Activated CD4-positive, alpha-beta T cell treated with anti-CD3 and anti-CD28 coated beads for 36 hours (primary cell): ENCODE measurements at places on chromosomes 3 and 15.
A peak's percentile ranks its signal among the peaks of the same experiment; 100 is the strongest.

DNA sequence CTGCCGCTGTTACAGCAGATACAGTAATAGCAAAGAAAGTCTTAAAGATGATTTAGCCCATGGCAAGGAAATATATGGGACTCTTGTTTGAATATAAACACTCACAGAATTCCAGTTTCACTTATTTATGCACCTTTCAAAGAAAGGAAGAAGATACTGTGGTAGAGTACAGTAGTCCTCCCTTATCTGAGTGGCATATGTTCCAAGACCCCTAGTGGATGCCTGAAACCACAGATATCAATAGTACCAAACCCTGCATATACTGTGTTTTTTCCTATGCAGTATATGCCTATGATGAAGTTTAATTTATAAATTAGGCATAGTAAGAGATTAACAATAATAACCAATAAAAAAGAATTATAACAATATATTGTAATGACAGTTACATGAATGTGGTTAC lies 8.2 kb downstream of the MAP2K1 start:
- DNase-seq: no peak
- no peak overlapping the region for H3K4me3 ChIP-seq
- H3K4me1 ChIP-seq: peaks cover 69% of the 10 kb centered on the region
- H3K27ac ChIP-seq: no peak overlapping the region
- peaks cover 60% of the 10 kb centered on the region for H3K36me3 ChIP-seq

DNA sequence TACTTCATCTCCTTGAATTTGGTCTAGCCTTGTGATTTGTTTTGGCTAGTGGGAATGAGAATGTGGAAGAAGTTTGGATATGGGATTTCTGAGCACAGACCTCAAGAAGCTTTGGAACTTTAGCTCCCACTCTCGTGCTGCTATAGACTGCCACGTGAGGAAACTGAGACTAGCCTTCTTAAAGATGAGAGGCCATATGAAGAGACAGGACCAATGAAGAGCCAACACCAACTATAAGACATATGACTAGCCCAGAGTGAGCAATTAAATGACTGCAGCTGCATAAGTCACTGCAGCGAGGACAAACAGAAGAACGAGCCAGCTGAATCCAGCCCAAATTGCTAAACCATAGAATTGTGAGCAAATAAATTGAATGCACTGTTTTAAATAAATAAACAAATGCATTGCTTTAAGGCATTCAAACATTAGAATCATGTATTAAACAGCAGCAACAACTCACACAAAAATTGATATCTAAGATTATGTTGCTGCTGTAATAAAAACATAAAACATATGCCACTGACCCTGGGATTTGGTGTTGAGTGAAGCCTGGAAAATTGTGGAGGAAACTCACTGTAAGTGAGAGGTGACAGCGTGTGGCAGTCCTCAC lies 15.7 kb upstream of the CNTN4 start:
- H3K27ac ChIP-seq: no peak overlapping the region
- H3K4me3 ChIP-seq: no peak overlapping the region
- H3K36me3 ChIP-seq: peaks cover 2% of the 10 kb centered on the region
- no peak for DNase-seq

- H3K4me1 ChIP-seq: peaks cover 80% of the 10 kb centered on the region
- H3K27ac ChIP-seq: peak overlapping the region; percentile 72
- peaks cover 53% of the 10 kb centered on the region for H3K36me3 ChIP-seq
- H3K4me3 ChIP-seq: peak overlapping the region; percentile 92
These were observed 5.5 kb downstream of the CCR4 start for GRCh38 chr3:32956750-32957570.

GRCh38 chr3:88263417-88264100 lies 113.8 kb downstream of the C3orf38 start:
- no peaks in the 10 kb centered on the region for H3K4me1 ChIP-seq
- no peaks in the 10 kb centered on the region for H3K27me3 ChIP-seq
- H3K4me3 ChIP-seq: no peak overlapping the region
- DNase-seq: no peak

DNA sequence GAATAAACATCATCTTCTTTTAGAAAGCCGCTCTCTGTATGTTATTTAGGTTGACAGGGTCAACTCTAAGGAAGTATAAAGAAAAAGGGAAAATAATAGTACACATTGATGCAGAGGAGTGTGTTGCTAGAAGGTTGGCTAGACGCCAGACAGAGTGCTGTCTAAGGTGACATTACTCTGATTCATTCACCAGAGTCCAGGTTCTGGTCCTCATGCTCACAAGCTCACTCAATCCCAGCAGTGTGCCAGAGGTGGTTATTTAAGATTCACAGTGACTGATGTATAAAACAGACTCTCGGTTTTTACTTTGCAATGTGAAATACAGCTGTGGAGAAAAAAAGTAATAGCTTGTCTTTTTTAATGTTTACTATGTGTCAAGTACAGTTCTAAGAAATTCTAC lies 1.7 kb downstream of the CFAP44 start:
- H3K4me1 ChIP-seq: peaks cover 4% of the 10 kb centered on the region
- no peak overlapping the region for H3K4me3 ChIP-seq
- peaks cover 15% of the 10 kb centered on the region for H3K36me3 ChIP-seq
- no peak overlapping the region for H3K27ac ChIP-seq

DNA sequence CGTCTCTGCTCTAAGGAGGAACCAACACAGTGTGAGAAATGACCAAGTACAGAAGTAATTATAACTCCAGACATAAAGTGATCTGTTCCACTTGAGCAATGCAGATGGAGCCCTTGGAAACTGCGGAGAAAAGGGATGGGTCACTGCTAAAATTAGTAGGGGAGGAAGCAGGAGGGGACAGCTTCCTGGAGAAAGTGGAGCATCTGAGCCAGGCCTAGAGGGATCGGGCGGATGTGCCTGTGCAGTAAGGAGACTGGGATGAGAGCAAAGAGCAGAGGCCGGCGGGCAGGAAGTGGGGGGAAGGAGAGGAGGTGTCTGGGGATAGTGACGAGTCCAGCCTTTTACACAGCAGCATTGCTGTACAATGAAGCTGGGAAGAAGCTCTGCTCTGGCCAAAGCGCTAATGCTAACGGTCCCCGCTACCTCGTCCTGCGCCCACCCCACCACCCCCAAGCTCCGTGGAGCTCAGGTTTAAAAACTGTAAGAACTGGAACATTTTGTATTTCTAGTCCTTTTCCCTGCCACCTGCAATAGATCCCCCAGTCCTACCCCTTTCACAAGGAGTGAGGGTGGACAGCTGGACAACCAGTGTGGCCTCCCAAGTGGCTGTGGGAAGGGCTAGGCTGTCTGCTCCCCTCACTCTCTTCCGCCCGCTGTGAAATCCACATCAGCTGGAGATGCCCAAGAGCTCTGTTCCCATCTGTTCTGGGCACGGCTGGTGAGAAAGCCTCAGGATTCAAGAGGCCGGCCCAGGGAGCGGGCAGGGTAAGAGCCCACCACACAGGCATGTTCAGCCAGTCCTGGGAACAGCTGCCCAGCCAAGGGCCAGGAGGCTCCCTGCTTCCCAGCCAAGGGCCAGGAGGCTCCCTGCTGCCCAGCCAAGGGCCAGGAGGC lies 53.0 kb upstream of the HES1 start:
- no peak overlapping the region for H3K4me3 ChIP-seq
- H3K27me3 ChIP-seq: peaks cover 10% of the 10 kb centered on the region
- no peaks in the 10 kb centered on the region for H3K36me3 ChIP-seq
- no peak for DNase-seq

- no peak overlapping the region for H3K27ac ChIP-seq
- peaks cover 4% of the 10 kb centered on the region for H3K27me3 ChIP-seq
- peaks cover 2% of the 10 kb centered on the region for H3K4me1 ChIP-seq
- no peaks in the 10 kb centered on the region for H3K36me3 ChIP-seq
- peak; percentile 6 for DNase-seq
These were observed 417.8 kb upstream of the TPM1 start for GRCh38 chr15:62624547-62625378.

GRCh38 chr15:89141885-89142284 lies 53.6 kb downstream of the ABHD2 start:
- H3K27me3 ChIP-seq: no peaks in the 10 kb centered on the region
- H3K4me1 ChIP-seq: peaks cover 28% of the 10 kb centered on the region
- peaks cover 17% of the 10 kb centered on the region for H3K36me3 ChIP-seq
- H3K4me3 ChIP-seq: no peak overlapping the region

GRCh38 chr3:150462108-150462507 lies 54.0 kb downstream of the TSC22D2 start:
- H3K27me3 ChIP-seq: no peaks in the 10 kb centered on the region
- H3K4me1 ChIP-seq: no peaks in the 10 kb centered on the region
- no peak overlapping the region for H3K27ac ChIP-seq
- H3K4me3 ChIP-seq: no peak overlapping the region

- no peak overlapping the region for H3K27ac ChIP-seq
- no peak overlapping the region for H3K4me3 ChIP-seq
- no peaks in the 10 kb centered on the region for H3K27me3 ChIP-seq
These were observed 641.8 kb downstream of the FHIT start for GRCh38 chr3:60609446-60609845.

DNA sequence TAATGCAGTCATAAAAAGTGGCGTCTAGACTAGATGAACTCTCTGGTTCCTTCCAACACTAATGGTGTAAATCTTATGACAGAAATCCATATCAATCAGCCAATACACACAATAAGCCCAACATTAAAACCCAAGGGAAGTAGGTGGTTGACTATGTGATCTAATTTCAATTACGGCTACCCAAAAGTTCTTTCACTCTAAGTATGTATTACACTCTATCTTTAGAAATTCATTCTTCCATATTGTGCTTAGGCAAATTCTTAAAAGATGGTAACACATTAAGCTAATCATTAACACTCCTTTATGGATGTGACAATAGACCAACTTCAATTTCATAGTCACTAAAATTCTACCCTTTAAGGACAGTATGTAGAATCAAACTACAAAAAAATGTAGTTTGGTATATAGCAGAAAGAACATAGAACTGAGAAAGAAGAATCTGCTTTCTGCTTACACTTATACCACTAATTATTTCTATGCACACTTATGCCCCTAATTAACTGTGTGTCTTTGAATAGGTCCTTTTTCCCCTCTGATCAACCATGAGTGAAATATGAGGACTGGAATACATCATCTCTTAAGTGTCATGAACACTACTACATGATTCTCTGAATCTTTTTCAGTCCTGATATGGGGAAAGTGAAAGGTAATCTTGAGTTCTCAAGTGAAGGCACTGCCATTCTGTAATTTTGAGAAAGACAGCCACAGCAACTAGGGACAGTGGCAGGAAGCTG lies 557.6 kb downstream of the IGSF11 start:
- no peaks in the 10 kb centered on the region for H3K4me1 ChIP-seq
- no peaks in the 10 kb centered on the region for H3K27me3 ChIP-seq
- no peak overlapping the region for H3K4me3 ChIP-seq
- H3K36me3 ChIP-seq: no peaks in the 10 kb centered on the region

GRCh38 chr15:65888981-65889380 lies 19.7 kb downstream of the RAB11A start:
- H3K4me3 ChIP-seq: no peak overlapping the region
- no peaks in the 10 kb centered on the region for H3K27me3 ChIP-seq
- peaks cover 72% of the 10 kb centered on the region for H3K4me1 ChIP-seq
- H3K27ac ChIP-seq: peak overlapping the region; percentile 72
- DNase-seq: peak; percentile 50

GRCh38 chr3:160686955-160687535 lies 10.1 kb downstream of the ARL14 start:
- peaks cover 2% of the 10 kb centered on the region for H3K27me3 ChIP-seq
- H3K36me3 ChIP-seq: no peaks in the 10 kb centered on the region
- no peak overlapping the region for H3K27ac ChIP-seq
- no peaks in the 10 kb centered on the region for H3K4me1 ChIP-seq
- no peak overlapping the region for H3K4me3 ChIP-seq
- no peak for DNase-seq

DNA sequence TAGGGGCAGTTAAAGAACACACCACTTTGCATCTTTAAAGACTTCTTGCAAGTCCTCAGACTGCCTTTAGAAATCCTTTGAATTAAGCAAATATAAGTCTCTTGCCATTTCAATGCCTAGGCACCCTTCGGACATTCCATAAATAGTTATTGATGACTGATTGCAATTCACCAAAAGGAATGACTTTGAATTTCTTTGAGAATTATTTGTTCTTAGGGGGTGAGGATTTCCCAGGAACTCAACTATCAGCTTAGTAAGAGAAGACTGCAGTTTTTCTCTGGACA lies 495 bp upstream of the MYEF2 start:
- no peak overlapping the region for H3K27ac ChIP-seq
- peaks cover 21% of the 10 kb centered on the region for H3K4me1 ChIP-seq
- H3K4me3 ChIP-seq: peak overlapping the region; percentile 70
- no peak for DNase-seq

- H3K27ac ChIP-seq: no peak overlapping the region
- no peaks in the 10 kb centered on the region for H3K27me3 ChIP-seq
- no peak overlapping the region for H3K4me3 ChIP-seq
These were observed 47.7 kb downstream of the MYO5A start for GRCh38 chr15:52480990-52481389.

GRCh38 chr3:95911767-95912166 lies 902.6 kb upstream of the EPHA6 start:
- H3K27me3 ChIP-seq: no peaks in the 10 kb centered on the region
- H3K4me1 ChIP-seq: no peaks in the 10 kb centered on the region
- H3K4me3 ChIP-seq: no peak overlapping the region
- DNase-seq: no peak
- no peaks in the 10 kb centered on the region for H3K36me3 ChIP-seq

GRCh38 chr3:36649125-36649524 lies 115.2 kb downstream of the DCLK3 start:
- no peak for DNase-seq
- no peaks in the 10 kb centered on the region for H3K4me1 ChIP-seq
- H3K27ac ChIP-seq: no peak overlapping the region
- H3K4me3 ChIP-seq: no peak overlapping the region

DNA sequence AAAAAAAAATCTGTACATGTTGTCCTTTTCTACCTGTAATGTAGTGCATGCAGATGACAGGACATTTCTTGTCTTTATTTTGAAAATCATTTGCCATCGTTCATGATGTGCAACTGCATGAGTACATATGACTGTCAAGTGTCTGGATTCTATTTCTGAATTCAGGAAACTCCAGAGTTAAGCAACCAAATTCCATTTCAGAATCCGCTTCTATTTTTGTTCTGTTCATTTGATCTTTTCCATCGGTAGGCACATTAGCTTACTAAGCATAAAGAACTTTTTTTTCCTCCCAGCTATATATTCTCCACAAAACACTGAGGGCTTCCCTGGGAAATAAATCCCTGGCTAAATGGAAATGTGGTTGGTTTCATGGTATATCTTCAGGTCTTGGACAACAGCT lies 365.6 kb downstream of the PTPRG start:
- no peak overlapping the region for H3K27ac ChIP-seq
- no peaks in the 10 kb centered on the region for H3K36me3 ChIP-seq
- no peaks in the 10 kb centered on the region for H3K4me1 ChIP-seq
- H3K27me3 ChIP-seq: peaks cover 2% of the 10 kb centered on the region
